ENCODE measurements at places on chromosomes 7 and 10. TPM values are rescaled to one million over a fixed set of nuclear protein-coding genes. Genes with fewer than 3 reads are reported as not detected.

The RPP38 gene
- total RNA-seq = 6.9 TPM

The ZKSCAN5 gene
- total RNA-seq = 20.4 TPM

The LRRC17 gene
- 15.5 TPM for total RNA-seq

The VSTM2A gene
- total RNA-seq = 99.1 TPM

The TAS2R41 gene
- total RNA-seq = not detected

The EBF3 gene
- total RNA-seq = 0.82 TPM

The AASS gene
- 14.7 TPM for total RNA-seq

The ADIRF gene
- total RNA-seq = 0.41 TPM

The NPY gene
- total RNA-seq = 41.2 TPM

The PON3 gene
- total RNA-seq = 0.41 TPM

The PODXL gene
- 9.4 TPM for total RNA-seq

The XRCC2 gene
- total RNA-seq = 2.9 TPM

The POLL gene
- 6.5 TPM for total RNA-seq

The PAPOLB gene
- 0.82 TPM for total RNA-seq

The ANXA8 gene
- not detected for total RNA-seq

The SLC18A3 gene
- total RNA-seq = under 0.01 TPM

The UNCX gene
- not detected for total RNA-seq

The EPC1 gene
- total RNA-seq = 94.2 TPM

The ADRB1 gene
- total RNA-seq = 3.3 TPM

The GPNMB gene
- total RNA-seq = 3.7 TPM

The MBLAC1 gene
- 4.9 TPM for total RNA-seq

The ABCB4 gene
- 1.2 TPM for total RNA-seq

The DENND11 gene
- total RNA-seq = 32.6 TPM

The PNLIPRP2 gene
- not detected for total RNA-seq

The TWIST1 gene
- 2.4 TPM for total RNA-seq

The TAS2R5 gene
- 0.82 TPM for total RNA-seq

The LRRC18 gene
- not detected for total RNA-seq

The WNT2 gene
- total RNA-seq = 0.41 TPM

The SLC16A12 gene
- 1.2 TPM for total RNA-seq

The THSD7A gene
- total RNA-seq = 34.6 TPM

The FGL2 gene
- total RNA-seq = 2.9 TPM

The EPO gene
- total RNA-seq = not detected

The MYO3A gene
- total RNA-seq = 4.1 TPM

The DENND2A gene
- 25.7 TPM for total RNA-seq

Measured in frontal cortex (tissue), 4 donors.